ENCODE measurements at places on chromosomes 1 and 21.

GRCh38 chr1:198935306-198935921 is 296.6 kb downstream of the PTPRC start:
- DNase-seq = no peak

DNA sequence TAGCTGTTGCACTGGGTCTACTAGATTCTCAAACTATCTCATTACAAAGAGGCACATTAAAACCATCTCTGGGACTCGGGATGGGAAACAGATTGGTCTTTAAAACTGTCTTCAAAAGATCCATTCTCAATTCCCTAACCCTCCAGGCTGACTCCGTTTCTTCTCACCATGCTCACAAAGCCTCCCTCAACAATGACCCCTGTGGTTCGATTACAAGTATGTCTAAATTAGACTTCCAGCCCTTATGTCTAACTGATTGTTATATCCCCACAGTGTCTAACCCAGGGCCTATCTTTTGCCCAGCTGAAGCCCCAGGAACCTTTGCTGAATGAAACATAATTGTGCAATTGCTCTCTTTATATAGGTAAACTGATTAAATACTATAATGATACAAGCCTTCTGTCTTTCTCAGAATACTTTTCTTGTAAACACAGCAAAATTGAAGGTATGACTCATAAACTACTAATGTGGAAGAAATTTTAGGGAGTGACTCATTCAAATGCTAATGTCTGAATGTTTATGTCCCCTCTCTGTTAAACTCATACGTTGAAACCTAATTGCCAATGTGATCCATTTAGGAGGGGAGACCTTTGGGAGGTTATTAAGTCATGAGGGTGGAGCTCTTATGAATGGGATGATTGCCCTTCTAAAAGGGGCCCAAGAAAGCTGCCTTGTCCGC is 65.6 kb upstream of the DAB1 start:
- no peak for DNase-seq

GRCh38 chr1:54255026-54255702 is 55.2 kb downstream of the MRPL37 start:
- DNase-seq = no peak

DNA sequence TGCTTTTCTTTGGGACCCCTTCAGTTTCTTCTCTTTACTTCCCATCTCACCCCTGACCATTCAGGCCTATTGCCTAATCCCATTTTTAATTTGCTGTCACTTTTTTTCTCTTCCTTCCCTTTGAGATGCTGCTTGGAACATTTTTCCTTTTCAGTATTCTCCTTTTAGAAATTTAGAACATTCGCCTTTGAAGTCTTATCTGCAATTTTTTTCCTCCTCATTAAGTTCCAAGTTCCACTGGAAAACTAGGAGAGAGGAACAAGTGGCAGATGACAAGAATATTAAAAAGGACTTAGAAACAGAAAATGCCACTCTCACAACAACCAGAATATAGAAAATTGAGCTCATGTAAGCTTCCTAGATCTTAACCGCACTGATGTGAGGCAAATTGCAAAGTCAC is 126.6 kb downstream of the PSMG1 start:
- no peak for DNase-seq

DNA sequence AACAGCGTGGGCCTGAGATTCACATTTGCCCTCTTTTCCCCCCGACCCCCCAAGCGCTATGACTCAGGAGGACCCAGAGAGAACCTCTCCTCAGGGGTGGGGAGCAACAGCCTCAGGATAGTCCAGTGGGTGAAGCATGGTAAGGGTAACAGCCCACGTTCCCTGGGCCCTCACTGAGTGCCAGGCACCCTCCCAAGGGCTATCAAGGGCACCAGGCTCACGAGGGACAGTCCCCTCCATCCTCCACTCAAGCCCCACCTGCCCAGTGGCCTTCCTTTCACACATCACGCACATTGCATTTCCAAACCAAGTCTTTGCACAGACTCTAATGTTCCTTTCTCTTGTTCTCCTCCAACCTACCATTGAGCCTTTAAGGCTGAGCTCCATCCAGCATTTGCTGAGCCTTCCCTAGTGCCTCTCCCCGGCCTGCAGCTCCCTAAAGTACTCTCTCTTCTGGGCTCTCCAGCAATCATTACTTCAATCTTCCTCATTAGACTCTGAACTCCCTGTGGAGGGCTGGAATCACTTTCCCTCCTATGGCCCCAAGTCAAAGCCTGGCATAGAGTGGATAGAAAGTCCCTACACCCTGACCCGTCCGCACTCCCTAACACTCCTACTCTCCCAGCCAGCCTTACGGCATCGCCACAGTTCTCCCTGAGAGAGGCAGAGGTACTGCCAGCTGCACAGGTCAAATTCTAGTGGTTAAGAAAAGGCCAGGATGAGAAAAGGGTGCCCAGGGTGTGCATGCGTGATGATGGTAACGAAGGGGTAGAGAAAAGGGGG is 1.0 kb downstream of the AKR7A2 start:
- no peak for DNase-seq

DNA sequence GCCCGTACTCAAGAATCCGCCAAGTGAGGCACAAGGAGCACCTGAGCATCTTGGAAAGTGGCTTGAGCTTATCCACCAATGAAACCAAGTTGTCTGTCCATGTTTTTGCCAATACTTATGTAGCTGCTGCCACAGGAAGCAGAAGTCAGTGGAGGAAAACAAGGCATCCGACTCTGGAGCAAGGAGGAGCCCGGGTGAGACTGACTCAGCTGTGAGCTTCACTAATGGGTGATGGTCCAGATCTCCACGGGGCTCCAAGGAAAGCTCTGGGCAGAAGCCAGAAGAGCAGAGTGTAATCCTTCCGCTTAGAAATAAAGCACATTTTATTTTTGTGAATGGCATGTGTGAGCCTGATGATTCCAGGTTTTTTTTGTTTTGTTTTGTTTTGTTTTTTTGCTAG is 12.3 kb upstream of the SSR2 start:
- no peak for DNase-seq

- peak; percentile 40 for DNase-seq
Measured at GRCh38 chr1:40612345-40612831, 53.1 kb downstream of the RIMS3 start.

DNA sequence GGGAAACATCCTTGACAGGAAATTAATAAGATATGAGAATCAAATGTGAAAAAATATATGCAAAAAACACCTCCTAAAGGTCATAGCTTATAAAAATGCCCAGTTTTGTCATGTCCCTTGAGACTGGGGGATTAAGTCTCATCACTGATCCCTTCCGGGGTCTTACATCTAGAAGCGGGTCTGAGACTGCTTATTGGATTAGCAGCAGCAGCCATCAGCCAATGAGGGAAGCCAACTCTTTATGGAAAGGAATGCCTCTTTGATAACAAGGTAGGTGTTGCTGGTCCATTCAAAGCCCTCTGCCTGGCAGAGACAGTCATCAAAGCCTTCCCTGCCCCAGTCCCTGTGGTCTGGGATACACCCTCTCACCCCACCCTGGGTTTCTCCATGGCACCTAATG is 3.9 kb upstream of the CACNA1S start:
- DNase-seq = no peak

- DNase-seq = no peak
Measured at GRCh38 chr21:31186916-31187315, 148.6 kb upstream of the KRTAP19-8 start.

DNA sequence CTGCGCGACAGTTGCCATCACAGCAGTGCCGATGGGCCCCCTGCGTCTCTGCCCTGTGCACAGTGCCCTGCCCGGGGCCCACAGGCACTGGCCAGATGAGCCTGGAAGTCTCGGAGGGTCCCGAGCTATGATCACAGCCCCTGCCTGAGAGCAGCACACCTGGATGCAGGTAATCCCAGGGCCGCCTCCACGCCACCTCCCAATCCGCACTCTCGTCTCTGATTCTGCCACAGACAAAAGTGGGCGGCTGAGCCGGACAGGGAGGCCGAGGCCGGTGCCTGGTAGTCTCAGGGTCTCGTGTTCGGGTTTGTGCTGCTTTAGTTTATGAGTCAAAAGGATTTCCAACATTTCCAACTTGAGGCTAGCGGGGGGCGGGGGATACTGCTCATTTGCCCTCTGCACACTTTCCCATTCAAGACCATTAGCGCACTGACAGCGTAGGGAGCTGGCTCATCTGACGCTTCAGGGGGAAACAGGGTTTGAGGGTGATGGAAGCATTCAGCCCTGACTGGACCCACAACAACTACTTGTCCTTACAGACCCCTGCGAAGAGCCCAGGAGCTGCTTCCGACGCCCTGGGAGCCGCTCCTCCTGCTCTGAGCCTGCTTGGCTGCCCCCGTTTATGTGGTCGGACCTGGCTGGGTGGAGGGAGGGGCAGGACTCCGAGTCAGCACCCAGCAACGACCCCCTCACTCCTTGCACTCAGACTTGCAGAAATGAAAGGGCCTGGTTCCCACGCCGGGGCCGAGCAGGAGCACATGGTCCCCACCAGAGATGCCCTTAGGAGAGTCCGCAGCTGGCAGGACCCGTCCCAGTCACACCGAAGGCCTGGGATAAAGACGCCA is 1.8 kb upstream of the TTC34 start:
- no peak for DNase-seq

DNA sequence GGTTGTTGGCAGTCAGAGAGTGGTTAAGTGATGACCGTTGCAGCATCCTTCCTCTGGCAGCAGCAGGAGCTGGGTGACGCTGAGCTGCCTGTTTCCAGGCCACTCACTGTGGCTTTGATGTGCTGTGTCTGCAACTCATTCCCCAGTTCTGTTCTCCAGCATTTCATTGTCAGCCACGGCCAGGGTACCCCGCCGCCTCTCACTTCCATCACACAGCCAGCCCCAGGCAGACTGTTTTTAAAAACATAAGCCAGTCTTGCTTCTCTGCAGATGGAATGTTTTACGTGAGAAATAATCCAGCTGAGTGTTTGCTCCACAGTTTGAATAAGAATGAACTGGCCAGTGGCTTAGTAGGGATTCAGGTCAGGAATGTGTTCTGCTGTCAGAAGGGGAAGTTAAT is 21.5 kb upstream of the ST6GALNAC3 start:
- DNase-seq = no peak
